Fibroblast of lung (primary cell): ENCODE measurements at places on chromosomes 6 and 20. TPM values are rescaled to one million over a fixed set of nuclear protein-coding genes. Genes with fewer than 3 reads are reported as not detected.

TAF11 gene
- polyA plus RNA-seq = 23.6 and 35.6 TPM in 2 replicates

APMAP gene
- polyA plus RNA-seq = 72.5 and 79.2 TPM in 2 replicates

ENPP3 gene
- polyA plus RNA-seq = 0.02 and 0.06 TPM in 2 replicates

GRCh38 chr6:21933351-21933750, 339.8 kb downstream of the SOX4 start:
- DNase-seq = no peak
- no peak overlapping the region for H3K4me3 ChIP-seq
- no peaks in the 10 kb centered on the region for H3K27me3 ChIP-seq

DNA sequence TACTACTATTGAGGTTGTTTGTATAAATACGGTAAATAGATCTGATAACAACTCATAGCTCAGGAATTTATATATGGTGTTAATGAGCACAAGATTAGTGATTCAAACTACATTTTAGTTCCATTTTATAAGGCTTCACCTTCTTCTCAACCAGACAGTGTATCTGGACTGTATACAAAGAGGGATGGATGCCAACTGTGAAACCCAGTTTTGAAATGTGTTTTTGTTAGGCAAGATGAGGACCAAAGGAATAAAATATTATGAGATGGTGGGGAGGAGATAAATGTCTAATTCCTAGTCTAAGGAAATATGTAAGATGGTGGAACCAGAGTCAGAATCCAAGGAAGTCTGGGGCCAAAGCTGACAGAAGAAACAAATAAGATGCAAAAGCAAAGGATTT, 329.0 kb downstream of the GRIK2 start:
- peaks cover 4% of the 10 kb centered on the region for H3K4me1 ChIP-seq
- no peak overlapping the region for H3K4me3 ChIP-seq
- no peaks in the 10 kb centered on the region for H3K27me3 ChIP-seq
- no peaks in the 10 kb centered on the region for H3K36me3 ChIP-seq
